ENCODE measurements at places on chromosomes 12 and 14.

GRCh38 chr14:33352821-33353220 lies 414.1 kb downstream of the NPAS3 start:
- DNase-seq, result no peak

- DNase-seq, result no peak
Observed at GRCh38 chr14:94935706-94936300, 165.9 kb upstream of the GSC start.

GRCh38 chr14:82850576-82850975 lies 1316.9 kb upstream of the SEL1L start:
- no peak for DNase-seq

DNA sequence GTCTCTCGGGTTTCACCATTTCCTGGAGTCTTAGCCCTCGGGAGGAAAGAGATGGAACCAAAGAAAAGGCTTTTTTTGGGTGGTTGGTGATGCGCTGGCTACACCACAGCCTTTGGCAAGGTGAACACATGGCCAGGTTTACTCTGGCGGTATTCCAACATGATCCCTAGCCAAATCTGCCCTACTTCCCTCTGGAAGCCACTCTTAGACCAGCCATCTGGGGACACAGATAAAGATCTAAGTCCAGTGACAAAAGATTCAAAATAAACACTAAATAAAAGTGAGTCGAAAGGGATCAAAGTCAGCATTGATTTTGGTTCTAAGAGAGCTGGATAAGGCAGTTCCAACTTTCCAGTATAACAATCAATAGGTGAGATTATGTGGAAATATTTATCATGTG lies 694.5 kb downstream of the VRK1 start:
- DNase-seq, result no peak

GRCh38 chr14:97390096-97390724 lies 593.0 kb downstream of the VRK1 start:
- DNase-seq, result no peak

DNA sequence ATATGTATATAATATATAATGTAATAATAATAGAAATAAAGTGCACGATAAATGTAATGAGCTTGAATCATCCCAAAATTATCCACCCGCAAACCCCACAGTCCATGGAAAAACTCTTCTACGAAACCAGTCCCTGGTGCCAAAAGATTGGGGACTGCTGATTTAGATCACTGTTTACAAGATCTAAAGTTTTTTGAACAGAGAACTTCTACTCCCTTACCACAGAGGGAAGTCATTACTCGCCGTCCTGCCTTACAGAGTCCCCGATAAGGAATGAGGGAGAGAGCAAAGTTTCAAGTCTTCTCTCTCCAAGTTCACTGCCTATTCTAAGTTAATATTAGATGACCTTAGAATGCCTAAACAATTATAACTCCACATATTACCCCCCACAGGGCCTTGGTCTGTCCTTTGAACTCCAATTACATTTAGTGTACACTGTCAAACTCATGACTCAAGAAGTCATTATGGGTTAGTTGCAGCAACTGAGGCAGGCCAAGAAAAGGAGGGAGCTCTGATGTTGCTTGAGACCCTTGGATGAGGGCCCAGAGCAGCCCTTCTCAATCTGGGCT lies 21.8 kb upstream of the DHRS4 start:
- DNase-seq, result no peak

DNA sequence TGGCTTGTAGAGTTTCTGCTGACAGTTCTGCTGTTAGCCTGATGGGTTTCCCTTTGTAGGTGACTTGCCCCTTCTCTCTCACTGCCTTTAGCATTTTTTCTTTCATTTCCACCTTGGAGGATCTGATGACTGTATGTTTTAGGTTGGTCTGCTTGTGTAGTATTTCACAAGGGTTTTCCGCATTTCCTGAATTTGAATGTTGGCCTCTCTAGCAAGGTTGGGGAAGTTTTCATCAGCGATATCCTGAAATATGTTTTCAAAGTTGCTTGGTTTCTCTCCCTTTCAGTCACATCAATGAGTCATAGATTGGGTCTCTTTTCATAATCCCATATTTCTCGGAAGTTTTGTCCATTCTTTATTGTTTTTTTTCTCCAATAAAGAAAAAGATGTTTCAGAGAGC lies 11.4 kb downstream of the NOPCHAP1 start:
- DNase-seq, result no peak

- no peak for DNase-seq
Observed at GRCh38 chr12:67942724-67943123, 46.5 kb upstream of the IFNG-AS1 start.

DNA sequence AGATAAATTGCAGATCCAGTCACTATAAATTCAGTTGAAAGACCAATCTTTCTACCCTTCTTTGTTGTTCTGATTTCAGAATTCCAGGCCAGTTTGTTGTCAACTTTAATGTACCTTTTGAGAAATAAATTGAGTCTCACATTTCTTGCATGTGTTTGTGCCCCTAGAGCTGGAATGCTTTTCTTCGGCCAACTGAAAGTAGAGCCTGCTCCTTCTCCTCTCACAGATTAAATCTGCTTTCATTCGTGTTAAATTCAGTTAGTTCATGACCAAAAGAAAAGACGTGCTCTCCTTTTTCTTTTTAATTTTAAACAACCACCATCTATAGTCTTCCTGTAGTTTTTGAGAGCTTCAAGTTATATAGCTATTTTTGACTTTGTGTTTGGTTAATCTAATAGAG lies 22.9 kb downstream of the SOCS2 start:
- no peak for DNase-seq

GRCh38 chr12:25276199-25276937 lies 25.6 kb upstream of the KRAS start:
- peak; percentile 21 for DNase-seq

- no peak for DNase-seq
Observed at GRCh38 chr12:3288690-3289089, 202.3 kb upstream of the PRMT8 start.

DNA sequence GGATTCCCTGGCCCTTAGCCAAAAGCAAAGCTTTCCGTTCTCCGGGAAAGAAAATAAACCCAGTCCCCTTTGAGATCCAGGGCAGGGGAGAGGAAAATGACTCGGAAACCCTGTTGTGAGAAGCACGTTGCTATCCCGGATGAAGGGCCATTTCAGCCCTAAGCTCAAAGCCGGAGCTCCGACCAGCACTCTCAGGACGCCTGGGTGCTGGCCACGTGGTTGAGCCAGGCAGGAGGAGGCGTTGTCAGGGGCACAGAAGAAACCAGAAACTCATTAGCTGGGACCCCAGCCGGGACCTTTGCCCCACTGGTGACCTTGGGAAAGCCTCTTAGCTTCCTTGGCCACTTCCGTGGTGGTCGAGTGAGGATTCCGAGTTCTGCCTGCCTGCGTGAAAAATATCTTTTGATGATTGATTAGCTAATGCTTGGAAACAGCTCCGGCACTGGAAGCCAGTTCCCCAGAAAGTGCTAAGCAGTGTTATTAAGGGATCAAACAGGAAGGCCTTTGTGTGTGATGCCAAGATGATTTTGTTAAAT lies 57.6 kb upstream of the FZD10 start:
- no peak for DNase-seq

GRCh38 chr12:33439587-33440011 lies at the start of gene SYT10:
TSS of gene SYT10 (minus strand) at chr12:33439819. CDS start at chr12:33439522, 297 bp downstream.
- DNase-seq, result no peak

- no peak for DNase-seq
Observed at GRCh38 chr14:64577211-64577610, 27.4 kb downstream of the PPP1R36 start.

DNA sequence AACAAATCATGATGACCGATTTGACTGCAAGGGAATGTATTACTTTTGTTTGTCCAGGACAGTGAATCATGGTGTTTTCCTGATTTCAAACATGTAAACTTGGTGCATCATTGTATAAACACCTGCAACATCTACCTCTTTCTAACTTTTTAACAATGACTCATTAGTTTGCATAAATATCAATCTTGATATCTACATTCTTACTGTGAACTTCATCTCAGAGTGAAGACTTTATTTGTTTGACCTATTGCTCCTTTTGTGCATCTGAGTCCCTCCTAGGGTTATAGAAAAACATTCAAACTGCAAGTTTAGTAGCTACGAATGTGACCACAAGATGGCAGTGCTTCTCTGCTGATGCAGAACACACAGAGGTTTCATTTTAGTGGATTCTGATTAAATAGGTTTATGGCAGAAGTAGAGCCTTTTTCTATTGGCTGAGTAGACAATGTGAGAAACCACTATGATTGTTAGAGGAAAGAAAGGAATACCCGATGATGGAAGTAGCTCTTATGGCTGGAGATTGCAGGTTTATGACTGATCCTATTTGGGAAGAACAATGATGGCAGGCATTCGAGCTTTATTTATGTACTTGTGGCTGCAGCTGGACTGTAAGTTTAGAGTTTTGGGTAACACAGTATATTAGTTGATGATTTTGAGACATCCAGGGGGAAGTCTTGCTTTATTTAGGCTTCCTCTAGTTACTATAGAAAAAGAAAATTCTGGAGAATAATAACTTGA lies 244.2 kb upstream of the OR4E1 start:
- DNase-seq, result no peak

GRCh38 chr12:65565601-65566560 lies 258.4 kb upstream of the HMGA2 start:
- DNase-seq, result no peak

DNA sequence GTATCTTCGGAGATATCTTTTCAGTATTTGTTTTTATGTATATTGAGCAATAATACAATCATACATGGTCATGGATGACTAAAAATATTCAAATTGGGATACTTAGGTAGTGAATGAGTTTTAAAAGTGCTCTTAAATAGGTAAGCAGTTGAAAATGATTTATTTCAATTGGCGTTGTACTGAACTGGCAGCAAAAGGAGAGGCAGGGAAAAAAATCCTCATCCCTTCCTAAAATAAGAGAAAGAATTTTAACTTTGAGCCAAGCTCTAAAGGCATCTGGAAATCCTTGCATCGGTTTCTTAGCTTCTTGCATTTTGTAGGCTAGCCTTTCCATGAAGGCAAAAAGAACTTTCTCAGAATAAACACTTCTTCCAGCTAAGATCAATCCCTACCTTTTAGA lies 125.2 kb downstream of the MGST1 start:
- no peak for DNase-seq

DNA sequence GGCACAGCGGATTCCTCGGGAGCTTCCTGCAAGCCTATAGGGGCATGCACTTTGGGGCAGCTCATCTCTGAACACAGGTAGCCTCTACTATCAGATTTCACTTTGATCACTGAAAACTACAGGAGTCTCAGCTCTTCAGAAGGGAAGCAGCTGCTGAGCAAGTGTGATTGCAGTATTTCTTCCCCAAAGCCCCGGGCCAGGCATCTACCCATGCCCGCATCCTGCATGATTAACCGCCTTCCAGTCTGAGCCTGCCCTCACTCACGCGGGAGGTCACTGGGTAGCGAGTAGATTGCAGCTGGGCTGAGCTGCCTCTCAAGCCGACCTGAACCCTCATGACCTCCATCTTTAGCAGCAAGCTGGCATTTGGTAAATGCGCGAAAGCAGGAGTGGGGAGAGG lies 334.7 kb downstream of the DPF3 start:
- no peak for DNase-seq

DNA sequence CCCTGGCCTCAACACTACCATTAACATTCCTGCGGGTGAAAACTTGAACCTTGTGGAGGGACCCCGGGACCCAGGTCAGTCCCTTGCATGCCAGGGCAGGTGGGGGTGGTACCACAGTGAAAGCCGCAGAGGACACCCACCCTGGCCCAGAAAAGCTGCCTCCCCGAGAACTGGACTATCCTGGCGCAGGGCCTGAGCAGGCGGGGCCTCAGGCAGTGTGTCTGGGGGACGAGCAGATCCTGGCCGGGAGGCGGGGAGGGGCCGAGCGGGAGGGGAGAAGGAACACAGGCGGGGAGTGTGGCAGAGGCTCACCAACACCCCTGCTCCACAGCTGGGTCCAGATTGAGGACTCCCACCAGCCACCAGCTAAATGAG lies 10.0 kb downstream of the AHNAK2 start:
- DNase-seq, result no peak

DNA sequence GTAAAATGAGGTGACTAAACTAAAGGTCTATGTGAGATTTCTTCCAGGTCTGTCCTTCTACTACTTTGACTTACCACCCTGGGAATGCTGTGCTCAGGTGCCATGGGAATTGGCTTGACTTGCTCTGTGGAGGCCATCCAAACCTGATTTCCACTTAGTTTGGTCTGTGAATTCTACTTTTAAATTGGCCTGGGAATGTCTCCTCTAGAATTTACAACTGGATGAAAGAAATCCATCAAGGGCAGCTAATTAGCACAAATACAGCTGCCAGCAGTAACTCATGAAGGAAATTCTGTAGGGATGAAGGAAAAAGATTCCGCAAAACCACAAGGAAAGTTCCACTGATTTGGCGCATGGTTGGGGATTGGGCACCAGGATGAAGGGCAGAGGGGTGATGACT lies 31.7 kb upstream of the FRMD6 start:
- DNase-seq, result no peak

GRCh38 chr14:22657861-22658260 lies 13.7 kb upstream of the OR6J1 start:
- DNase-seq, result no peak

- DNase-seq, result no peak
Observed at GRCh38 chr12:57766464-57767304, at the start of gene CYP27B1. TSS of gene CYP27B1 (minus strand) at chr12:57767078. CDS start at chr12:57767041, 37 bp downstream.

- DNase-seq, result no peak
Observed at GRCh38 chr12:22366181-22366580, 31.7 kb upstream of the ST8SIA1 start.

- no peak for DNase-seq
Observed at GRCh38 chr12:3091038-3091319, 13.8 kb downstream of the TSPAN9 start.

DNA sequence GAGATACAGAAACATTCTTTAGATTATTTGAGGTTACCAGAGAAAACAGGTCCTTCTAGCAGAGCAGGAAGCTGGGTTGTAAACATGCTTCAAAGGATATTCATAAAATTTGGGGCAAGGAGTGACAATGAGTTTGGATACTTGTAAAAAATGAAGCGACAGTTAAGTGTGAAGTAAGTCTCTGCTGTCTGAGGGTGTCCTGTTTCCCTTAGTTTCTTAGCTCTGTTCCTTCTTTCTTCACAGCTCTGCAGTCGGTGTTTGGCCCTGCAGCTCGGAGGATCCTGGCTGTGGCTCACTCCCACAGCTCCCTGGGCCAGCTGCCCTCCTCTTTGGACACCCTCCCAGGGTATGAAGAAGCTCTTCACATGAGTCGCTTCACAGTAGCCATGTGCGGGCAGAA lies 10.8 kb downstream of the TMEM52B start:
- DNase-seq, result no peak

- no peak for DNase-seq
Observed at GRCh38 chr14:72766296-72766695, 127.6 kb downstream of the DPF3 start.

DNA sequence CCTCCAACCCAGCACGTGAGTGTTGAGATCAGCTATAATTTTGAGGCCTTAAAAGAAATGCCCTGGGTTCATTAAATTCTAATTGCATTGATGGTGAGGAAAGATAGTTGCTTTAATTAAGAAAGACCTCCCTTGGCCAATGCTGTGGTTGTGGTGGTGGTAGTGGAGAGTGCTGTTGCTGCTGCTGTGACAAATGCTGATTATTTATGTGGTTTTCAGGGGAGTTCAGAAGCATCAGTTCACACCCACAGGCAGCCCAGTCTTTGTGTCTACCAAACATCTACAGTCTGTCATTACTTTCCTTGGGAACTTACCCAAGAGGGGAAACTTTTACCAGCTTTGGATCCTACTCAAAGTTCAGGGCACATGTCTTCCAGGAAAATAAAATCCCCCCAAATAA lies 178.4 kb upstream of the PARP11 start:
- DNase-seq, result no peak
